ENCODE measurements at places on chromosomes 11 and 22.

- DNase-seq = no peak
These were observed 1.2 kb downstream of the SLCO2B1 start for GRCh38 chr11:75152090-75152489.

DNA sequence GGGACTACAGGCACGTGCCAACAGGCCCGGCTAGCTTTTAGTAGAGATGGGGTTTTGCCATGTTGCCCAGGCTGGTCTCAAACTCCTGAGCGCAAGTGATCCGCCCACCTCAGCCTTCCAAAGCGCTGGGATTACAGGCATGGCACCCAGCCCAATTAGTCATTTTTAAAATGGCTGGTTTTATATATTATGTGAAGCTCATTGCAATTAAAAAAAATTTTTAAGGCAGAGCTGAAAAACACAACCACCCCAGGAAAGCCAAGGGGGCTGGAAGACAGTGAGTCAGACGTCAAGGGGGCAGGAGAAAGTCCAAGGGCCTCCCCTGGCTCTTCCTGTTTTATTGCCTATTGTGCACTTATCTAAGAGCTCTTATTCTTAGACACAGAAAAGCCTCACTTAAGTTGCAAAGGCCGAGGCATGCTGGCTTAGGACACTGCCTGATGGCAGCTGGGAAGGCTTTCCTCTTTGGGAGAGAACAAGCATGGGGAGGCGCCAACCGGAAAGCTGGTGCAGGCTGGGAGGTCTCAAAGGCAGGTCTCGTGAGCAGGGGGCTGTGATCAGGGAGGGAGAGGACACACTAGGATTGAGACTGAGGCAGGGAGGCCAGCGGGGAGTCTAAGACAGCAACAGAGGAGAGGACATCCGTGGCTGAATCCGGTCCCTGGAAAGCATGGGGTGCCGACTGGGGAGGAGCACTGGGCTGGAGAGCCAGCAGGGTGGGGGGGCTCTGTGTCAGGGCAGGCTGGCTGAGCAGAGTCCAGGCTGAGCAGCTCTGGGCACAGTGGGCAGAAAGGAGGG is 11.1 kb upstream of the OSM start:
- DNase-seq = no peak

DNA sequence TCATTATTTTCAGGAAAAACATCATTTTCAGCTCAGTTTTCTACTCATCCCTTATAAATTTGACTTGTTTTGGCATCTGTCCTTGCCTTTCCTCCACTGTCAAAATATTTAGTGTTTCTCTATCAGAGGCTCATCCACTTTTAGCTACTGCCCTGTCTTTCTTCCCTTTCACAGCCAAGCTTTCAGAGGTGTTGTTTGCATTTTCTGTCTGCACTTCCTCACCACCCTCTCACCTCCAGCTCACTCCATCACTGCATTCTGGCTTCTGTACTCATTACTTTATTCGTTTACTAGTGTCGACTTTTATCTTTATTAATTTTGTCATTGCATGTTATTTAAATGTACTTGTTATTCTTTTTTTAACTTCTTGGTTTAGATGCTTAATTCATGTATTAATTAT is 26.7 kb upstream of the NNMT start:
- no peak for DNase-seq

DNA sequence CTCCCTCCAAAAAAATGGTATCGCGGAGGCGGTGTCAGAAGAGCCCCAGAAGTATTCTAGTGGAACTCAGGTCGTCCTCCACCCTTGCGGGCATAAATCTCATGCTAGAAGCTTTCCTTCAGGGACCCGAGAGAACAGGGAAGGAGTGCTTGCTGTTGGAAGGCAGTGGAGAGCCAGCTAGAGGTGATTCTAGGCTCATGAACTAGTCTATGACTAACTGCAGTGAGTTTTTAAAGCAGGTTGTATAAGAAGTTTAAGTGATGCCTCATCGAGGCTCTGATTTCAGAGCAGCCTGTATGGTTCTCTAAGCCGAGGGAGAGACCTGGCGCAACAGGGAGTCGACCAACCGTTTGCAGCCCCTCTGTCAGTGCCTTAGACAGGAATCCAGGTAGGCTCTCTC is 85.7 kb downstream of the TBC1D22A start:
- peak; percentile 5 for DNase-seq

DNA sequence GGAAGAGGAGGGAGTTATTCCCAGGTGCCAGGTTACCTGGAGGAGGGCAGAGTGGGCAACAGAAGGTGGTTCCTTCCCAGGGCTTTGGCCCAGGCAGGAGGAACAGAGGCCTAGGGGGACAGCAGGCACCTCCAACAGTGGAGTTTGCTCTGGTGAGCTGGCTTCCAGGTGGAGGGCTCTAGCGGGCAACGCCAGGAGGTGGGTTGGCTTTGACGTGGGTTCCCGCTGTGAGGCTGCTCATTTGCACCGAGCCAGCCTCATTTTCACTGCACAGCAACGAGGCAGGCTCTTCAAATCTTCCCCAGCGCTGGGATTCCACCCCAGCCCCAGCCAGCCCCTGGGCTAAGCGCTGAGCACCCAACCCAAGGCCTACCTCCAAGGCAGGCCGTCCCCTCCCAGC is 8.1 kb downstream of the IGSF9B start:
- no peak for DNase-seq

DNA sequence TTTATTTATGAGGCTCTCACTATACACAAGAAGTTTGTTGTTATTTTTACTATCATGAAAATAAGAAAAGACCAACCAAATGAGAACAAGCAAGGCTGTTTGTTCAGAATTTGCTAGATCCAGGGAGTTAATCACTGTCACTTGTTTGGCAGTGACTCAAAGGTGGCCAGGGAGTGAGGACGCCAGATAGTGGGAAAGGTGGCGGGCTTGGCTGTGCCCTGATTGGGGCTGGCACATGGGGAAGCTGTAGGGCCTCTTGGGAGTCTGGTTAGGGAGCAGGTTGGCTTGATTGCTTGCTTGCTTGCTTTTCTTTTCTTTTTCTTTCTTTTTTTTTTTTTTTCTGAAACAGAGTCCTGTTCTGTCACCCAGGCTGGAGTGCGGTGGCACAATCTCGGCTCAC is 53.1 kb upstream of the SLC22A12 start:
- no peak for DNase-seq

- DNase-seq = no peak
These were observed 11.1 kb downstream of the SPTBN2 start for GRCh38 chr11:66717925-66718319.

- no peak for DNase-seq
These were observed 195.8 kb downstream of the HIPK3 start for GRCh38 chr11:33452836-33453624.

DNA sequence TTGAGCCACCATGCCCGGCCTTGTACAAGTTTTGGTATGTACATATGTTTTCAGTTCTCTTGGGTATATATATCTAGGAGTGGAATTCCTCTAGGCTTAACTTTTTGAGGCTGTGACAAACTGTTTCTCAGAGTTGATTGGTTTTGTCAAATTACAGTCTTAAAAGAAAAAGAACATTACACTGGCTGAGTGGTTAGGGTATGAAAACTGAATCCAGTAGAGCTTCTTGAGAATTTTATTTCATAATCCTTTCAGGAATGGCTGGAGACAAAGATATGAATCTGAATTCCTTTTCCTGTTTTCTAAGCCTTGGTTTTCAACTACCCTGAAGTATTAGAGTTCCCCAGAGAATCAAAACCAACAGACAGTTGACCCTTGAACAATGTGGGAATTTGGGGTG is 6.5 kb downstream of the METTL15 start:
- DNase-seq = no peak

DNA sequence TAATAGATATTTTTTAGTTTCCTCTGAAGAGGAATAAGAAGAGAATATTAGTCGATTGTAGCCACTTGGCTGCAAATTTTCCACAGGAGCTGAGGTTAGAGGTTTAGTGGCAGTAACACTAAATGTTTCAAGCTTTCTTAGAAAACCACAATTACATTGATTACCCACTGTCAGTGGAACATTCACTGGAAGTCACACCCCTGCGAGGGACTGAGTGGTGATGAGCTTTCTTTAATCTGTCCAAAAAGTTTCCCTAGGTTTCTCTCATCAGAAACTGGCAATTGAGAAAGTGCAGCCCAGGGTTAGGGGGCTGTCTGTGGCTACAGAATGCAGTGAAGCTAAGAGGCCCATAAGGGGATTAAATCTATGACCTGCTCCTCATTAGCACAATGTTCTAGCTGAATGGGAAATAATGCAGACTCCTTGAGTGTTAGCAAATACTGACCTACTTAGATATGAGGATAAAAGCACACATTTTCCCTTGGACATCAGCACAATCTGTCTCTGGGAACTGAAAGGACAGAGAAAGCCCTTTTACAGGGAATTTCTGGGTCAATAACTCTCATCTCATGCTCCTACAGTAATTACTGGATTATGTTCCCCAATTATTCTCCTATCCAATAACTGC is 189.5 kb downstream of the FAM76B start:
- peak; percentile 48 for DNase-seq

DNA sequence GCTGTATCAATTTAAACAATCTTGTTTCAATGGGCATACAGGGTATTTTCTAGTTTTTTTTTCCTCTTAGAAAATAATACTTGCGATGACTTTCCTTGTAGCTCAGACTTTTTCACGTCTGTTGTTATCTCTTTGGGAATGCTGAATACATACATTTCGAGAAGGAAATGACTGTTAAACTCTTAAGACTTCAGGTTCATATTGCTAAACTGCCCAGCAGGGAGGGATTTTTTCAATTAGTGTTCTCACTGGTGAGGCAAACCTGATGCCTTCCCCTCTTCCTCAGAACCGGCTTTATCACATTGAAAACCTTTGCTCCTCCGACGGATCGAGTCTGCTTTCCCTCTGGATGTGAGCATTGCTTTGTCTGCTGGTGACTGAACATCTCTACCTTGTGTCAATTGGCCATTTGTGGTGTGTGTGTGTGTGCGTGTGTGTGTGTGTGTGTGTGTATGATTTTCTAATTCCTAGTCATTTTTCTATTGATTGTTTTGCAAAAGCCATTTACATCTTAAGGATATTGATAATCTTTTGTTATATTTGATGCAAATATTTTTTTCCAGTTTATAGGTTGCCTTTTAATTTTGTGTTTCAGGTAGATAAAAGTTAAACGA is 6.6 kb downstream of the NEAT1 start:
- peak; percentile 58 for DNase-seq

DNA sequence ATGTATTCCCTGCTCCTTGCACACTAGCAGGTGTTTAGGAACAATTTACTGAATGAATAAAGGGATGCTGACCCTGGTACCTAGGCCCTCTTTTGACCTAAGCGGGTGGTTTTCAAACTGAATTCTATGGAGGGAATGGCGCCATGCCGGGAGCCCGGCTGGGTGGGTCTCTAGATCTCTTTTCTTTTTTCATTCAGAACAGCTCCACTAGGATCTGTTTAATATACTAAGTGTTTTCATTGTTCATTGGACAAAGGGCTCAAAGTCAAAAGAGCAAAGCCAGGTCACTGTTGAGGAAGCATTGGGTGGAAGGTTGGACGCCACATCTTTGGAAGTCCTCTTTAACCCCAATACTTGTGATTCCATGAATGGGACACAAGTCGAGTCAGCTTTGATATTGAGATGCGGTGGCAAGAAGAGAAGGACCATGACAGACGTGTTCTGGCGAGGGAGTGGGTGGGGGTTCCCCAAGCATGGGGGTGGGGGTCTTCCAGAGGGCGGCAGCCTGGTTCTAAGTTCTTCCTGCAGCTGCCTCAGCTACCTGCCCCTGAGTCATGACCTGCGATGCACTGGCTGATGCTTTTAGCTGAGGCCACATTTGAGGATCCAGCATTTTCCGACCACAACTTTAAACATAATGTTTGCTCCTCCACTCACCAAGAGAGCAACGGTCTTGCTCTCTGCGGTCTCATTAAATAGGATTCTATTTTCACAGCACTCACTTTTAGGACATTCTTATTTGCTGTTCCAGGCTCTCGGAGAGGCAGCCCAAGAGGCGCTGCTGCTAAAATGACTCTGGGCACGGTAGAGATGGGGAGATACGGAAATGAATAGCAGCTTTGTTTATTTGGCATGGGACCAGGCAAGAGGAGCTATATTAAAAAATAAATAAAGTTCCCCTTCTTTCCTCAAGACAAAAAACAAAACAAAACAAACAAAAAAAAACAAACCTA is 100.6 kb downstream of the FBXO7 start:
- no peak for DNase-seq

DNA sequence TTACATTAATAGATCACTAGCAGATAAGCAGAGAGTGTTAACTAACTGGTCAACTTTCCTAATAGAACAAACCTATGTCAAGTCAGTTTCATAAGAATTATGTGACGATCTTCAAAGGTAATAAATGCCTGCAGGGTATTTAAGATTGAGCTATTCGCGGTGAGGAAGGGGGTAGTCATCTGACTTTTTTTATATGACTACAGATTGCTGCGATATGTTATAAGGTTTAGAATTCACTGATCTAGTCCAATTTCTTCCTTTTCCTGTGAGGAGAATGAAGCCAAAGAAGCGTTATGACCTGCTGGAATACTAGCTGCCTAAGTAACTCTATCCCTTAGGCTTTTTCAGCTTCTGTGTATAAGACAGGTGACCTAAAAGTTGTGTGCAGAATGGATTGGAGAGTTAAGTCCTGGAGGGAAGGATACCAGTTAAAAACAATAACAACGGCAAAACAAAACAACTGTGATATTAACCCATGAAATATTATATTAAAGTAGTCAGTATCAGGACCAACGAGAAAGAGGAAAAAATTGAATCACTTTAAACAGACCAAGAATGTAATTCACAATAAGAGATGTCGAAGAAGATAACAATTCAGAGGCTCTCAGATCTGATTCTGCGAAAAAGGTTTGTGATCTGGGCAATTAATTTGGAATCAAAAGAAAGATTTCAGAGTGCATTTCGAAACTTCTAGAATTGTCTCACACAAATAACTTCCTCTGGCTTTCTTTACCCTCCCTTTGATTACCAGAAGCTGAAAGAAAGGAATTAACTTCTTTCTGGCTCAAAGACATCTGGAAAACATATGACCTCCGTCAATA is 630 bp downstream of the CASP4 start:
- no peak for DNase-seq

DNA sequence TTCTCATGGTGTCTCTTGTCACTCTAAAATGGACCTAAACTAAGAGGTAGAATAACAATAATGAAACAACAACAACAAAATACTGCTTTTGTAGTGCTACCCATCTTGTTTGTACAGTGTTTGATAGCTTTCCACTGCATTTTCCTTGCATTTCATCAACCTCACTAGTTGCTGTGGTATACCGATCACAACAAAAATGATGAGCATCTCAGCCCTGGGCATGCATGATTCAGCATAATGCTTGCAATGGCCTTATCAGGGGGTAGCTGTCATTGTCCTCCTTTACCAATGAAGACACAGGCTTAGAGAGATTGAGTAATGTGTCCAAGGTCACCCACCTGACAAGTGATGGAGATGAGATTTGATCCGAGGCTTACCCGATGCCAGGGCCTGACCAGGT is 682.5 kb downstream of the NTM start:
- DNase-seq = no peak

GRCh38 chr11:35087648-35088047 is 51.3 kb upstream of the CD44 start:
- DNase-seq = peak; percentile 32

GRCh38 chr22:24072361-24072760 is 61.3 kb downstream of the CABIN1 start:
- DNase-seq = no peak

- no peak for DNase-seq
These were observed 130.4 kb downstream of the TBC1D22A start for GRCh38 chr22:46892866-46893265.

- DNase-seq = peak; percentile 70
These were observed 50.7 kb downstream of the TP53I11 start for GRCh38 chr11:44899959-44900358.

Data from activated T-cell treated with anti-CD3 and anti-CD28 coated beads, Interleukin-2, amount 50 U/mL, for 48 hours (primary cell).